ENCODE measurements at places on chromosomes 1 and 21. TPM values are rescaled to one million over a fixed set of nuclear protein-coding genes. Genes with fewer than 3 reads are reported as not detected.

DNA sequence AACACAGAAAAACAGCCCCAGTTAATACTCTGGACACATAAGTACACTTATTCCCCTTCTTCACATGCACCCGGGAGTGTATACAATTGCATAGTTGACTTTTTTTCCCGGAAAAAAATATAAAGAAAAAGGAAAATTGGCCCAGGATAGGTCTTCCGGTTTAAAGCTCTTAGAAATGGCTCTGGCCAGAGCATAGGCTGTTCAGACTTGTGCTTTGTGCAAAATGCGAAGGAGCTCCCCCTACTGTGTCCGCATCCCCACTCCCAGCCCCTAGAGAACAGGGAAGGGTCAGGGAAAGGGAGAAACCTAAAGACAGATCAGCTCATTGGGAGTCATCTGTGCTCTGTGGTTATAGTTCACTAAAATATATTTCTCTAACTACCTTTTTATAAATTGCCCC is 5.5 kb upstream of the MTMR11 start:
- no peak for DNase-seq

DNA sequence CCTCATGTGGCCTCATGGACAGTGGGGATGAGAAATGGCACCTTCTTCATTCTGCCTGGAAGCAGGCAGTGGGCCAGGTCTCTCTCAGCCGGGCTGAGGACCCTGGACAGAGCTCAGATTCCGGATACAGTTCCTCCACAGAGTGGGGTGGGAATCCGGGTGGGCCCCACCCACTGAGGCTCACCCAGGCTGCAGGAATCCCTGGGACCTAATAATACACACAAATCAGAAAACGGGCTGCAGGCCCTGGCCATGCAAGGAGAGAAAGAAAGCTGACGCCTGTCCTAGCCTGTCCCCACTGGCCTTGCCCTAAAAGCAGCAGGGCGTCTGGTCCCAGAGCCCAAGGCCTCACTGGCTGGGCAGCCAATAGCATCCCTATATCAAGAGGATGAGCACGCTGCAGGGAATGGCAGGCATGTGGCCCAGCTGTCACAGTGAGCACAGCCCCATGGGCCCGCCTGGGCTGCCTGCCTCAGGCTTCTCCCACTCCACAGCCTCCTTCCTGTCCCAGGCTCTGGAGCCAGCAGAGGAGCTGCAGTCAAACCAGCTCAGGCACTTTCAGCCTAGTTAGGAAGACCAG is 25.3 kb downstream of the ACTA1 start:
- DNase-seq = no peak

DNA sequence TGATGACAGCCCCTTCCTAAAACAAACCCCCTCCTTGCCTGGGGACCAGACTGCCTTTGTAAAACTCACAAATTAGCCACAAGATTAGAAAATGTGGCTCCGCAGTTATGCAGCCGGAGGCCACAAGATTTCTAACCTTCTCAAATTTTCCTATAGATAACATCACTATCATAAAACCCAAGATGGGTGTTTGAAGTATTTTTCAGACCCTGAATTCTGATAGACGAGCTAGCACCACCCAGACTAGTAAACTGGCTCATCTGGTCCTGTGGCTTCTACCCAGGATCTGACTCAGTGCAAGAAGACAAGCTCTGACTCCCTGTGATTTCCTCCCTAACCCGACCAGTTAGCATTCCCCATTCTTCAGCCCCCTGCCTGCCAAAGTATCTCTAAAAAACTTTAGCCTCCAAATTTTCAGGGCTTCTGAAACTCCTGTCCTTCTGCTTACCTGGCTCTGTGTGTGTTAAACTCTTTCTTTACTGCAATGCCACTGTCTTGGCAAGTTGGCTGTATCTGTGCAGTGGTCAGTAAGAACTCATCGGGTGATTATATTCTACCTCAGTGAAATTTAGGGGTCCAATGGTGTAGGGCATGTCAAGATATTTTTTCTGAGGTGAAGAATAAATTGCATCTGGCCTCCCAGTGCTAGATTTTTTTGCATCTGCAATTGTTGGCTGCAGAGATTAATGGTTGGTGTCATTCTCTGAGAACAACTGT is 102.1 kb downstream of the S1PR1 start:
- DNase-seq = no peak

GRCh38 chr1:36771660-36772284 is 262.5 kb downstream of the GRIK3 start:
- DNase-seq = no peak

GRCh38 chr21:31198575-31198974 is 145.5 kb downstream of the TIAM1 start:
- DNase-seq = peak; percentile 29

GRCh38 chr1:17559615-17560419 is 20.3 kb downstream of the ARHGEF10L start:
- DNase-seq = peak; percentile 71

HTR1D gene
- total RNA-seq = not detected

VANGL2 gene
- 7.2 TPM for total RNA-seq

GRCh38 chr1:199546323-199546722 is 481.2 kb upstream of the NR5A2 start:
- peak; percentile 57 for DNase-seq

- no peak for DNase-seq
Observed at GRCh38 chr1:16009030-16009460, 5.0 kb downstream of the SRARP start.

PRELP gene
- not detected for total RNA-seq

OR2L13 gene
- not detected for total RNA-seq

DNA sequence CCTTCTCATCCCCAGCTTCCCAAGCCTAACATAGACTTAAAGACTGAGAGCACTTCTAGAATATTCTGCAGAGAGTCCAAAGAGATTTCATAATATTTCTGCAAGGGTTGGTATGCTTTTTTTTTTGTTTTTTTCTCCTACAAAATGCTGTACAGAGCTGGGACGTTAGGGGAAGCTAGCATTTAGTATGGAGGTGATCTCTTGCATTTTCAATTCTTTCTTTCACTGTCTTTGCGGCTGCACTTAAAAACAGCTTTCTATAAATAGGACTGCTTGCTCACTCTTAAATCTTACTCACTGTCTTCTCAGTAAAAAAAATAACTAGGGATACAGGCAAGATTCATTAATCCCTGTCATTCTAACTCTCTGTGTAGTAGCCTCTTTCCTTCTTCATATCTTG is 7.4 kb downstream of the DSCAM start:
- no peak for DNase-seq

- no peak for DNase-seq
Observed at GRCh38 chr1:198079432-198079951, 77.3 kb upstream of the NEK7 start.

OXCT2 gene
- 15.0 TPM for total RNA-seq

- no peak for DNase-seq
Observed at GRCh38 chr1:50681931-50682330, 258.7 kb upstream of the DMRTA2 start.

DNA sequence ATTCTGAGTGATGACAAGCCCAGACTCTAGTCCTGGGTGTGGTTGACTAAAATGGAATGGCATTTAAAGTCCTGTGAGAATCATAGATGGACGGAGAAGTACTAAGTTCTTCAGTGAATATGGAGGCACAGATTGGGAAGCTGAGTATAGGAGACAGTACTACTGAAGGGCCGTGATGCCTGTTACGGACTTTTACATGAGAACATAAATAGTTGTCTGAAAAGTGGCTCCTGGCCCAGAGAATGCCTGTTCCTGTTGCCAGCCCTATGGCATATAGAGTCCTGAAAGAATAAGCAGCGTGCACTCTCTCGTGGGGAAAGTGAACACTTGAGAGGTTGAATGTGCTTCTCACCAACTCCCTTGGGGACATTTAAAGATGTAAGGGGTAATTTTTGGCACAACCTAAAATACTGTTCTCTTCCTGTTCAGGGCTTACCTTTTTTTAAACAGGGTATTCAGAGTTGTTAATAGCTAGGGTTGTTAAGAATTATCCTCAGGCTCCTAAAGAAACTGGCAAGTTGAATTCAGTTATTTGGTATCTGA is 20.4 kb downstream of the CCT8 start:
- no peak for DNase-seq

B3GALT5 gene
- total RNA-seq = 7.8 TPM

- no peak for DNase-seq
Observed at GRCh38 chr1:201905234-201905890, 16.7 kb downstream of the SHISA4 start.

- no peak for DNase-seq
Observed at GRCh38 chr1:5811419-5811818, 180.8 kb downstream of the NPHP4 start.

GRCh38 chr1:59686170-59686569 is 128.6 kb upstream of the HOOK1 start:
- no peak for DNase-seq

DNA sequence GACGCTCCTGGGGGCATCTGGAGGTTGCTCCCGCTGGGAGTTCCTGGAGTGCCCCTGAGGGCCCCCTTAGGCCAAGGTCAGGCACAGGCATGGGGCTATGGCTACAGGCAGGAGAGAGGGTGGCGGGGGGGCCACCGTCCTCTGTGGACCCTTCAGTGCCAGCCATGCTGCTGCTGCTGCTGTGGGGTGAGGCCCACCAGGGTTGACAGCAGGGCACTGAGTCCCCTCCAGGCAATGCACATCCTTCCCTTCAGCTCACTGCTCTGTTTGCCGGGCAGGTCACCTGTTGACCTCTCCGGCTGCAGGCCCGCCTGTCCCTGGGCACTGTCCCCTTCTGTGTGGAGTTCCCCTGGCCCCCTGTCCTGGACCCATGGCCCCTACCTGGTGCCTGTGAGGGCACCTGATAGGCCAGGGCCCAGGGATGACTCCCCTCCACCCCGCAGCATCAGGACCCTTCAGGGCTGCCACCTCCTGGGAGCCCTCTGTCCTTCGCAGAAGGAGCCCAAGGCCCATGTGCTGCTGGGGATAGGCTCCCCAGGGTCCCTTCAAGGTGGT is 34.1 kb upstream of the ADARB1 start:
- DNase-seq = no peak

DNA sequence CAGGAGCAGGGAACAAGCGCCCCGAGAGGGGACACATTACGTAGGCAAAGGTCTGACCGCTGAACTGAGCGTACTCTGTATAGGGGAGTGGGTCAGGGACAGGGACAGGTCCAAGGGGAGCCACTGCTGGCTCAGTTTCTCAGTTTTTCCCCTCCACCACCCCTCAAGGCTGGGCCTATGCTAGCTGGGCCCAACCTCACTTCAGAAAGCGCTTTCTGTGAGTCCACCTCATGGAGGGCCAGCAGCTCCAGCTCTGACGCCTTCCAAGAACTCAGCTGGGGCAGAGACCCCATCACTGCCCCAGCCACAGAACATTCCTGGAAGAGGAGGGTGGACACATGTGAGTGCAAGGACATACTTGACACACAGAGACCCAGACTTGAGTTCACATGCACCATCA is 242.0 kb downstream of the FOXD2 start:
- DNase-seq = no peak

DNA sequence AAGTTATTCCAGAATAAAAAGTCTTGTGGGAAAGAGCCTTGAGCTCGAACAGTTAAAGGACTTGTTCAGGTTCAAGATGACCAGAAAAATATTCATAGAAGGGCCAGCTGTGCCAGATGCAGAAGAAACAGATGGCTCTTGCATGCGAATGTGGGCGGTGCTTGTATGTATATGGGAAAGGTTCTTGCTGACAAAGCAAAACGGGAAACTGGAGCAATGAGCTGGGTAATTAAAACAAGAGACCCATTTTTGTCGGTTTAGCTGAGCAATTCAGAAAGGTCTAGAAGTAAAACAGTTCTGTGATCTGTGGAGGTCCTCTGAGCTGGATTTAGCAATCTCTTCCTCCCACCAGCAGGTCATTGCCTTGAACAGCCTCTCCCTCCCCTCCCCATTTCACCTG is 107.2 kb upstream of the MARK1 start:
- no peak for DNase-seq

- DNase-seq = no peak
Observed at GRCh38 chr1:160724465-160725242, 13.0 kb upstream of the CD48 start.

- DNase-seq = peak; percentile 83
Observed at GRCh38 chr1:64042331-64043100, 160.9 kb upstream of the UBE2U start.

- no peak for DNase-seq
Observed at GRCh38 chr1:201214886-201215285, 24.3 kb downstream of the IGFN1 start.

GRCh38 chr1:43847882-43848281 is 85.7 kb upstream of the ARTN start:
- no peak for DNase-seq

DNA sequence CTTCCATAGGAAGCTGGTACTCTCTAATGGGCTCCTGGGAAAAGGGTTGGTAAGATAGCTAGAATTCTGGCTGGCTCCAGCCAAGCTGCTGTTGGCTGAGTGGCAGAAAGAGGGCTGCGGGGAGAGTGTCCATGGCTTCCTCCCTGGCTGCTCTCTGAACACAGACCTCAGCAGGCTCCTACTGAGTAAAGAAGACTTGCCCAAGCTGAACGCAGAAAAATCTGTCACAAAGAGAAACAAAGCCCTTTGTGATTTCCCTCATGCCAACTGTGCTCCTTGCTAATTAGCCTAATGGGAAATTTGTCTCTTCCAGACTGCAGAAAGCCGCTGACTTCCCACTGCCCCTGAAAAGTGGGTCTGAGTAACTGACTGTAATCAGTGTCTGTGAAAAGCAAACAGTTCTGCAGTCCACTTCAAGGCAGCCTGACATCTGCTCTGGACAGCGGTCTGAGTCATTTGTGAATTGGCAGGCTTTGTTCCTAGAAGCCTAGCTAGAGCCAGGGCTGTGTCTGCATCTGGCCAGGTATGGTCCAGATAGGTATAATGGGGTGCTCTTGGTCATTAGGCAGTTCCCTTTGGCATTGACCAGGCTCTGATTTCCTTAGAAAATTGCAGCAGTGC is 282.8 kb downstream of the ZNF648 start:
- no peak for DNase-seq

RGS4 gene
- 21.0 TPM for total RNA-seq

COL16A1 gene
- 5.2 TPM for total RNA-seq

KCNJ9 gene
- not detected for total RNA-seq

C8B gene
- total RNA-seq = not detected

DNA sequence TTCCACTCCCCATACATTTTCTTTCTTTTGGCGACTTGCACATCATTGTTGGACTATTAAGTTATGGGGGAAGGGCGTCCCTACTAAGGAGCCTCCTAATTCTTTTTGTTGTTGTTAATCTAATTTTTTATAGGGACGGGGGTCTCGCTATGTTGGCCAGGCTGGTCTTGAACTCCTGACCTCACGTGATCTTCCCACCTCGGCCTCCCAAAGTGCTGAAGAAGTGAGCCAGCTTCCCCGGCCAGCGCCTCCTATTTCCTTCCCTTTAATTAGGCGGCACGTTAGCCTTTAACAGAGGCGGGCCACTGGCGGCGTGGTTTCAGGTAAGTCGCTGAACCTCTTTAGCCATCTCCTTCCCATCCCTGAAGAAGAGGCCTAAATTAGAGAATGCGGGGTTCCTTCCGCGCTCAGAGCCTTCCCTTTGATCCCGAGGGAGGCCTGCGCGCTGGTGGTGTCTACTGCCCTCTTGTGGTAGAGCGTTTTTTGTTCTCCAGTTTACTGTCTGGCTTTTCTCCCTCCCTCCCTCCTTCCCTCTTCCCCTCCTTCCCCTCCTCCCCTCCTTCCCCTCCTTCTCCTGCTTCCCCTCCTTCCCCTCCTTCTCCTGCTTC is 38.1 kb downstream of the TNFRSF9 start:
- DNase-seq = peak; percentile 13

DNA sequence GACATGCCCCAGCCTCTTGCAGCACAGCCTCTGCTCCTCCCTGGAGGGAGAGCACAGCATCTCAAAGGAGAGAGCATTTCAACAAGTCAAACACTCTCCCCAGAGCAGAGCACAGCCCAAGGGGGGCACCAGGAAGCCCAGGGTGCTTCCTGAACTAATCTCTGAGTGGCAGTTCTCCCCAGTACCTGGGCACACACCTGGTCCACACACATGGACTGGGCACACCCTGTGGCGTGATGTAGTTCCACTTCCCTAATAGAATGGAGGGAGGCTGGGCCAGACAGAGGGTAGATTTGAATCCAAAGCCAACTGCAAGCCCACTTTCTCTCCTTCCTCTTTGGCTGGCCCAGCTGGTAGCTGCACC is 55.5 kb downstream of the CD46 start:
- DNase-seq = no peak
